ENCODE measurements at places on chromosomes 6 and 20.

- DNase-seq: no peak
Measured at GRCh38 chr6:21745543-21746337, 152.2 kb downstream of the SOX4 start.

GRCh38 chr6:142907544-142907943 is 37.4 kb downstream of the HIVEP2 start:
- DNase-seq: no peak

DNA sequence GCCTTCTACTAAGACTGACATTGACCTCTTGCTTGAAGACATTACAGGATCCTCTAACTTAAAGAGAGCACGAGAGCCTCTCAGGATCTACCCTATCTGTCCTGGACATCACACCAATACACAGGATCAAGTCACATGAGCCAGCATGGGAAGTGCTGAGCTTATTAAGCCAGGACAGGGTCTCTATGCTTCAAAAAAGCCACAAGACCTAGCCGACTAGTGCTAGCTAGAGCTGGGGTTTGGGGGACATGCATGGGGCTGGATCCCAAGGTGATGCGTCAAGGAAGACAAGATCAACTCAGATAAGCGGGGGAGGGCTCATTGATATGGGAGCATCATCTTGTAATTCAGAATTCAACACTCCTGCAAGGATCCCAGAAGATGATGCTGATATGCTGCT is 167.2 kb upstream of the TAB2 start:
- no peak for DNase-seq

GRCh38 chr20:61896058-61896961 is 169.4 kb downstream of the TAF4 start:
- peak; percentile 78 for DNase-seq

- DNase-seq: no peak
Measured at GRCh38 chr6:90619221-90619620, 32.3 kb upstream of the MAP3K7 start.

GRCh38 chr20:38825901-38826625 is 20.6 kb downstream of the PPP1R16B start:
- no peak for DNase-seq

DNA sequence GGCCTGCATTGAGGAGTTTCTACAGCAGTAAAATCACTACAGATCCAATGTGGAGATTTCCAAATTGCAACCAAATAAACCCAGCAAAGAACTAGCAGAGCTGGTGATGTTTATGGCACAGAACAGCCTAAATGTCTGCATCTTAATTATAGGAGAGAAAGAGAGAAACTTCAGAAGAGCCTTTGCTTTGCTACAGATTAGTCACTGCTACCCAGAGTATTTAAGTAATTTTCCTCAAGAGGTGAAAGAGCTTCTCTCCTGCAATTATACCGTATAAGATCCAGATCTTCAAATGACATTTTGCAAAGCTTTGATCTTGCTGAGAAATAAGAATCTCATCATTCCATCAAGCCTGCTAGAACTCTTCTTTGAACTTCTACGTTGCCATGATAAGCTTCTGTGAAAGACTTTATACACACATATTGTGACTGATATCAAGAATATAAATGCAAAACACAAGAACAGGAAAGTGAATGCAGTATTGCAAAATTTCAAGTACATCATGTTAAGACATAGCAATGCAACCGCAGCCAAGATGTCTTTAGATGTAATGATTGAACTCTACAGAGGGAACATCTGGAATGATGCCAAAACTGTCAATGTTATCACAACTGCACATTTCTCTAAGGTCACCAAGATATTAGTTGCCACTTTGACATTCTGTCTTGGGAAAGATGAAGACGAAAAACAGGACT is 48.0 kb downstream of the MKKS start:
- DNase-seq: no peak

- DNase-seq: no peak
Measured at GRCh38 chr6:21354805-21355238, 238.7 kb upstream of the SOX4 start.

GRCh38 chr6:159999240-159999671 is 30.4 kb downstream of the IGF2R start:
- DNase-seq: no peak

GRCh38 chr6:91031581-91031980 is 444.7 kb upstream of the MAP3K7 start:
- no peak for DNase-seq

DNA sequence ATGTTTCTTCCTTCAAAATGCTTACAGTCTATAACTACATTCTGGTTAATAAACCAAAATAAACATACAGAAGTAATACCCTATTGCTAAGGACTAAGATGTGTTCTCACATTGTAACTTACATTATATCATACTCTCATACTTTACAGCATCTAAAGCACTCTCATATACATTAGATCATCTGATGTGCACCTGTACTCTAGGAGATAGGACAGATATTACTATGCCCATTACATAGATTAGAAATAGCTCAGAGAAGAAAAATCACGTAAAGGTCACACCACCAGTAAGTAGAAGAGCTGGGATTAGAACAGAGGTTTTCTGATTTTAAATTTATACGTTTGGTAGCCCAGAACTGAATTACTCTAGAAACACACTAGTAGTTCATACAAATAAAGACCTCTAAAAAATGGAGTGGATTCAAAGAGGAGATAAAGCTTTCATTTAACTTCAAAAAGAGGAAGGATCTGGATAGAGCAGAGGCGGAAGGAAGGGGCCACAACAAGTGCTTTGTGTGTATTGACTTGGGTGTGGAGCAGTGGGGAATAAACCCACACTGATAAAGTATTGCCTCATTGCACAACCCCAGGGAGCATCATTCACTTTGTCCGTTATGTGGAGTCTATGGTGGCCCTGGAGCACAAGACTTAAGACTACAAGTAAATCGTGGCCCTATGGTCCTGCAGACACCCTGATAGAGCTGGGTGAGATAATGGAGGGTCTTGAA is 30.9 kb downstream of the SLC2A12 start:
- DNase-seq: no peak

DNA sequence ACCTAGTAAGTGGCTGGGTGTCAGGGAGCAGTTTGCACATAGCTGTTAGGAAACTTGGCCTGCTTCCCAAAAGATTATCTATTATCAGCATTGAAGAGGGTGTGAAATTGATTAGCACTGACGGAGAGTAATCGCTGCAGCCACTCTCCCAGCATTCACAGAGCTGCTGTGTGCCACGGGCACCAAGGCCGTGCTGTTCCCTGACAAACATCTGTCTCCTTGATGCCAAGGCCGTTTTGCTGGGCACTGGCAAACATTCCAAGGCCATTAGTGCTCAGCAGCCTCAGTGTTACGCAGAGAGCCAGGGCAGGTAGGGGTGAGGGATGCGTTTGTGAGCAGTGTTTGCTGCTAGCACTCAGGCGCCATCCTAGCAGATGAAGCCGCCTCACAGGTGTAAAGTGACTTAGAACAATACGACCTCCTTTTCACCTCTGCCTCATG is 57.7 kb upstream of the VSTM2L start:
- no peak for DNase-seq

DNA sequence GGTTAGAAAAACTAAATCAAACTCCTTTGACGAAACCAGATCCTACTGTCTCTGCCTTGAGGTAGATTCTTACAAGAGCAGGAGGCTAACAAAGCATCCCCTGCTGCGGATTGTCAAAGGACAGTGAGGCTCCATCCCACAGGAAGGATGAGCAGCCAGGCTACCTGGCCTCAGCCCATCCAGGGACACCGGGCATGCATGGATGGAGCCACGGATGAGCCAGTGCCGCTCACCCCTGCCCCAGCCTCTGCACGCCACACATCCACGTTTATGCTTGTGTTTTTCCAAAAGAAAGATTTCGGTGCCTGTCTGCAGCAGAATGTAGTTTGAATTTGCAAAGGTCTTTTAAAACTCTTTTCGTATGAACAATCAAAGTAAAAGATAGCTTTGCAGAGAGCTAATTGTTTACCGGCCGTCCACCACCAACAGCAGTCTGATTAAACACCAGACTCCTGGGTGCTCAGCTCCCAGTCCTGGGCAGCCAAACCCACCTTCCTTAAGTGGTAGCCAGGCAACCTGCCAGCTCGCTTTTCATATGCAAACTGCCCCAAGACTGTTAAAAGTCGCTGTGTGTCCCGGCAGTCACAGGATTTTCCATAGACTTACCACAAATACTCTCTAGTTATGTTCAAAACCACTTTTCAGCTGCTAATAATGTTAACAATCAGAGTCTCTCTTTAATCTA is 999 bp downstream of the THBS2 start:
- no peak for DNase-seq

GRCh38 chr6:156391061-156391672 is 386.0 kb upstream of the ARID1B start:
- no peak for DNase-seq

DNA sequence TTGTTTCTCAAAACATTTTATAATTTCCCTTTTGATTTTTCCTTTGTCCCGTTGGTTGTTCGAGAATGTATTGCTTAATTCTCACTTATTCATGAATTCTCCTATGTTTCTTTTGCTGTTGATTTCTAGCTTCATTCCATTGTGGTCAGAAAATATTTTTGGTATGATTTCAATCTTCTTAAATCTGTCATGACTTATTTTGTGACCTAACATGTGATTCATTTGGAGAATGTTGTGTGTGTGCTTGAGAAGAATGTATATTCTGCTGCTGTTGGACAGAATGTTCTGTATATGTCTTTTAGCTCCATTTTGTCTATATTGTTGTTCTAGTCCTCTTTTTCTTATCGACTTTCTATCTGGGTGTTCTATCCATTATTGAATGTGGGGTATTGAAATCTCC is 286.2 kb upstream of the RNF217 start:
- no peak for DNase-seq

DNA sequence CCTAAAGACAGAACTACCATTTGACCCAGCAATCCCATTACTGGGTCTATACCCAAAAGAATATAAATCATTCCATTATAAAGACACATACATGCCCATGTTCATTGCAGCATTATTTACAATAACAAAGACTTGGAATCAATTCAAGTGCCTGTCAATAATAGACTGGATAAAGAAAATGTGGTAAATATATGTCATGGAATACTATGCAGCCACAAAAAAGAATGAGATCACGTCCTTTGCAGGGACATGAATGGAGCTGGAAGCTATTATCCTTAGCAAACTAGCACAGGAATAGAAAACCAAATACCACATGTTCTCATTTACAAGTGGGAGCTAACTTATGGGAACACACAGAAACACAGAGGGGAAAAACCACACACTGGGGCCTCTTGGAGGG is 8.7 kb upstream of the DEFB128 start:
- DNase-seq: no peak

DNA sequence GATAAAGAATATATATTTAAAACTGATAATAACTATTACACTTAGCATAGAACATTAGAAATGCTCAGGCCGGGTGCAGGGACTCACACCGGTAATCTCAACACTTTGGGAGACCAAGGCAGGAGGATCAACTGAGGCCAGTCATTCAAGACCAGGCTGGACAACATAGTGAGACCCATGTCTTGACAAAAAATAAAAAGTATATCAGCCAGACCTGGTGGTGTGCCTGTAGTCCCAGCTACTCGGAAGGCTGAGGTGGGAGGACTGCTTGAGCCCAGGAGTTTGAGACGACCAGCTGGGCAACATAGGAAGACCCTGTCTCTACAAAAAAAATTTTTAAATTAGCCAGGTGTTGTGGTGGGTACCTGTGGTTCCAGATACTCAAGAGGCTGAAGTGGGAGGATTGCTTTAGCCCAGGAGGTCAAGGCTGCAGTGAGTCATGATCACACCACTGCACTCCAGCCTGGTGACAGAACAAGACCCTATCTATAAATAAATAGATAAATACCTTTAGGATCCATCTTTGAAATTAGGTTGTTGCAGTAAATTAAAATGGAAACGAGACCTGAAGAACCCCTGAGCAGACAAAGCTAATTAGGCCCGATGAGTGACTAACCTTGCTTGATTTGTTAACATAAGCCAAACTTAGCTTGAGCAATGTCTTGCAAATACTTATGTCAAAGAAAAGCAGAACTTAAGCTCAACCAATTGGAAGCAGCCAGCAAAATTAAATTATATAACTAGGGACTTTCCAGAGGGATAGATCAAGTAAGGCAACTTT is 75.8 kb upstream of the E2F3 start:
- DNase-seq: no peak

GRCh38 chr20:40591536-40591935 is 97.5 kb downstream of the MAFB start:
- DNase-seq: no peak

DNA sequence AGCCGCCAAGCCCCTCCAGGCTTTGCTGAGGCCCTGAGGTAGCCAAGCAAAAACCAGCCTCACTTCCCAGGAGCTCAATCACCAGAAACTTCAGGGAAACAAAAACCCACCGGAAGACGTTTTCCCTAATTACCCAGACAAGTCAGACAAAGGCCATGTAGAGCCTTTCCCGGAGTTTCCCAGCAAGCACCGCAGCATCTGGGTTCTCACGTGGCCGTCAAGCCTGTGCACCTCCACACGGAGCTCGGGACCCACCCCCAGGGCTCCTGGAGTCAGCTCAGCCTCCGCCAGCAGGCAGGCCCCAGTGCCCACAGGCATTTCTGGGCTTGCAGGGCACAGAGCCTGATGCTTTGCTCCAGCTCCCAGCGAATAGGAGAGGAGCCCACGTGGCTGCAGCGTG is 10.1 kb upstream of the MRGBP start:
- DNase-seq: no peak

DNA sequence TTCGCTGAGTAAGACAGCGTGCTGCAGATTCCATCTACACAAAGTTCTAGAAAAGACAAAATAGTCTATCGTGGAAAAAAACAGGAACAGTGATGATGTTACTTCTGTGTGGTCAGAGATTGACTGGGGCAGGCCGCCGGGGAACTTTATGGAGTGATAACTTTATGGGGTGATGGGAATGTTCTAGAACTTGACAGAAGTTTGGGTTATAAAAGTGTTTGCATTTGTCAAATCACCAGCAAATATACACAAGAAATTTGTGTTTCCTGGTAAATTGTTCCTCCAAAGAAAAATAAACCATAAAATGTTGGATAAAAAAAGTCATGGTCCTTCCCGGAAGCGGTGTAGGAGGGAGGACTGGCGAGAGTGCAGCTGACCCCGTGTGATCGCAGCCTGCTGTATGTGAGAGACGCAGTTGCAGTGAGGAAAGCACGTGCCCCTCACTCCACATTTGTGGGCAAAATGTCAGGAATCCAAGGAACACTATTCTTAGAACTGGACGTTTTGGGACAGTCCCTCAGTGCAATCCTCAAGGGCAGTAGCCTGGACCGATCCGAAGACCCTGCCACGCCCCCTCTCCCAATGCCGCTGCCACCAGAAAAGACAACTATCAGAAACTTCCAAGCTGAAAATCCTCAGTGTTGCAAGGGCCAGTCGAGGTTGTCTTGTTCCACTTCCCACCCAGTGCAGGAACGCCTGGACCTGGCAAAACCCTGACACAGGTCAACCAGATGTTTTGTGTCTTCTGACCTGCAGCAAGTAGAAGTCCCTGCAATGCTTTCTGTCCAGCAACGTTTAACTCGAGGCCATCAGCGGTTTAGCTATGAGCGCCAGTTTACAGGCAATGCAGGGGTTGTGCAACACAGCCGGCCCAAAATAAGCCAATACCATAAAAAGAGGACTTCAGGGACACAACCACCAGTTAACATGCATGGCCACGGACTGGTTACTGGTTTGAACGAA is 80.5 kb upstream of the QKI start:
- no peak for DNase-seq

DNA sequence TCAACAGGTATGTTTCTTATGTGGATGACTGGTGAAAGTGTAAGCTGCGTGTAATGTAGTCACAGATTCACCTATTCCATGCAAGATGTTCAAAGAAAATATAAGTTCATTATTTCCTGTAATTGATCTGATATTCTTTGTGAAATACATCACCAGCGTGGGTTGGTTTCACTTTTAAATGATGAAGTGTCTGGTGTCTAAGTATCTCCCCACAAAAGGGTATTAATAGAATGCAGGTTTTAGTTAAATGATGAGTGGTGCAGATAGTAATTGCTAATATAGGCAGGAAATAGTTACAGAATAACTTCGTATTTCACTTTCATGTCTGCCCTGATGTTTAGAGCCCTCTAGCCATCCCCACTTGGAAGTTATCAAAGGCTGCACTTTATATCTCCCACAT is 22.2 kb downstream of the PGBD1 start:
- no peak for DNase-seq
